NB4 (cell line): ENCODE measurements at places on chromosomes 4 and X.

DNA sequence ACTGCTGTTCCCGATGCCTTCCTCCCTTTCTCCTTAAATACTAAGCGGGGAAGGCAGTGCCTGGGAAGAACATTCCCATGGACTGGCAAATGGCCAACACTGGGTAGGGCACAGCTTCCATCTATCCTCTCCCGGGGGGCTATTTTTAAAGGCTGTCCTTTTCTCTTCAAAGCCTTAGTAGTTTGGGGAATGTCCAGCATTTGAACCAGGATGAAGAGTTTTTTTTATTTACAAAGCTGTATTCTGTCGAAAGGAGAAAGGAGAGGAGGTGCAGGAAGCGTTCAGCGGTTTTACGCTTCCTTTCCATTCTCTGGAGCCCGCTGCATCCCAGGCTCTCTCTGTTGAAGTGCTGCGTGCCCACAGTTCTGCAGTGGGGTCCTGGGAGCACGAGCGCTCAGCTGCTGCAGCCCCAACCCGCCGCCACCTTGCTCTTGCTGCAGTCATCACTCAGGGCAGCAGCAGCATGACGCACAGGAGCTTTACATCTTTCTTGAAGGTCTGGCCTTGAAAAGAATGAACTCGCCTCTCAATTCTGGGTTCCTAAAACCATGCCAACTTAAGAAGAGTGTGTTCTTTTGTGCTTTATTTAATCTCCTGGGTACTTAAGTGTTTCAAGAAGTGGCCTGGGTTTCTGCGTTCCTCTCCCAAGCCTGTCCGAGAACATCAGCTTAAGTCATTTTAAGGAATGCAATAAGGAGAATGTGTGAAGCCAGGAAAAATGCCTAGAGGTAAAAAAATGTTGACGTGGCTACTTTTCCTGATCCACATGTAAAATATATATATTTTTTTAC lies 427.2 kb downstream of the MAPK10 start:
- no peak for DNase-seq

DNA sequence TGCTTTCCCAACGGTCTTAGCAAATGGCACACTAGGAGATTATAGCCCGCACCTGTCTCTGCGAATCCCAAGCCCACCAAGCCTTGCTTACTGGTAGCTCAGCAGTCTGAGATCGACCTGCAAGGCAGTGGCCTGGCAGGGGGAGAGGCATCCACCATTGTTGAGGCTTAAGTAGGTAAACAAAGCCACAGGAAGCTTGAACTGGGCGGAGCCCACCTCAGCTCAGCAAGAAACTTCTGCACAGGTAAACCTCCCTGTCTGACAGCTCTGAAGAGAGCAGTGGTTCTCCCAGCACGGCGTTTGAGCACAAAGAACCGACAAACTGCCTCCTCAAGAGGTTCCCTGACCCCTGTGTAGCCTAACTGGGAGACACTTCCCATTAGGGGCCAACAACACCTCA lies 42.8 kb downstream of the BRWD3 start:
- DNase-seq: no peak

DNA sequence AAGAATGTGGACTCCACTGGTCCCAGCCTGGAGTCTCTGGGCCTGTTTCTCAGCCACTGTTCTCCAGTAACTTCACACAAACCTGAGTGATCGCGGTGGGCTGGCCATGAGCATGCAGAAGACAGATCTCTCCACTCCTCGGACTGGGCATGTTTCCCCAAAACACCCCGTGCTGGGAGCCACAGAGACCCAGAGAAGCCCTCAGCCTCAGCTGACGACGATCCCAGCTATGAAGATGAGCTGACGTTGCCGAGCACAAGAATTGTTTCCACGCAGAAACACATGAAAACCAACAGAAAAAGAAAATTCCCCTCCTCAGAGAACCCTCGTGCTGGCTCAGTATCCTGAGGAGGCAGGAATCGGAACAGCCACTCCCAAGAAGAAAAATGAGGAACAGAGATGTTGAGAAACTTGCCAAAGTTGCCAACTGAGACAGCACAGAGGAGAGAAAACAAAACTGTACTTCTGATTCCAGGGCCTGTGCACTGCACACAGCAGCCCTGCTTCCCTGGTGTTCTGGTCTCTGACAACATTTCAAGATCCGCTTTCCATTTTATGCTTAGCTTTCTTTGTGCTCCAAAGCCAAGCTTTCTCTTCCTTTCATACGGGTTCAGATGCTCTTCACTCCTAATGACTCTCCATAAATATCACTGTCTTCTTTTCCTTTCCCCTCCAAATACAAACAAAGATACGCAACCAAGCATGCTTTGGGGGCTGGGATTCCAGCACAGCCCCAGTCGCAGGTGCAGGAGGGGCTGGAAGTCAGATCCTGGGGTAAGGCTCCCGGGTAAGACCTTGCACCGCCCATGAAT lies 81.4 kb downstream of the IRF2 start:
- no peak for DNase-seq

- no peak for DNase-seq
These were observed 6.7 kb upstream of the TMEM154 start for GRCh38 chr4:152686452-152687013.

DNA sequence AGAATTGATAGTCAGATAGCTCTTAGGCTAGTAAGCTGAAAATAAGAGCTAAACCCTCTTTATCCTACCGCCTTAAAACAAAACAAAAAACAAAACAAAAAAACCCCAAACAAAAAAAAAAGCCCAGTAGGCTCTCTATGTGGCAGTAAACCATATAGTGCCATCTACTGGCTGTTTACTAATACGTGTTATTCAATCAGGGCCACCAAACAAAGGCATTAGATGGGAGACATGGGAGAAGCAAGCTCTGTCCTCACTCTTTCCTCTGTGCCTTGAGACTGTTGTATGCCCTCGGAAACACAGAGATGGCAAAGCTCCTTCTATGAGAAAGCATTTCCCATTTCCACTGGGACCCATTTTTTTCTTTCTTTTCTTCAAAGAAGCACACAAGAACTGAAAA lies 148.8 kb upstream of the MID1 start:
- peak; percentile 13 for DNase-seq

DNA sequence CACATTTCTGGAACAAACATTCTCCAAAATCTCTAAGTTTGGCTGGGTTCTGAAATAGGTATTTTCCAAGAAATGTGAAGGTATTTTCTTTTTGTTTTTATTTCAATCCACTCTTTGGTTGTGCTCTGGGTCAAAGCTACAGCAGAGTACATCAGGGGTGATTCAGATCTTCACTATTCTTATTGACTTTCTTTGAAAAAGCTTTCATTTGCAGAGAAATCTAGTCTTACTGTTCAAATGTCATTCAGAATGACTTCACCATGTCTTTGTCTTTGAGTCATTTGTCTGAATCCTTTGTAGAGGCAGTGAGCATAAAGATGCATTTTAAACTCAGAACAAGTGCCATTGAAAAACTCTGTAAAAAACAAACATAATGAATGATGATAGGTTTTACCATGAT lies 547.2 kb upstream of the ADGRL3 start:
- DNase-seq: no peak

DNA sequence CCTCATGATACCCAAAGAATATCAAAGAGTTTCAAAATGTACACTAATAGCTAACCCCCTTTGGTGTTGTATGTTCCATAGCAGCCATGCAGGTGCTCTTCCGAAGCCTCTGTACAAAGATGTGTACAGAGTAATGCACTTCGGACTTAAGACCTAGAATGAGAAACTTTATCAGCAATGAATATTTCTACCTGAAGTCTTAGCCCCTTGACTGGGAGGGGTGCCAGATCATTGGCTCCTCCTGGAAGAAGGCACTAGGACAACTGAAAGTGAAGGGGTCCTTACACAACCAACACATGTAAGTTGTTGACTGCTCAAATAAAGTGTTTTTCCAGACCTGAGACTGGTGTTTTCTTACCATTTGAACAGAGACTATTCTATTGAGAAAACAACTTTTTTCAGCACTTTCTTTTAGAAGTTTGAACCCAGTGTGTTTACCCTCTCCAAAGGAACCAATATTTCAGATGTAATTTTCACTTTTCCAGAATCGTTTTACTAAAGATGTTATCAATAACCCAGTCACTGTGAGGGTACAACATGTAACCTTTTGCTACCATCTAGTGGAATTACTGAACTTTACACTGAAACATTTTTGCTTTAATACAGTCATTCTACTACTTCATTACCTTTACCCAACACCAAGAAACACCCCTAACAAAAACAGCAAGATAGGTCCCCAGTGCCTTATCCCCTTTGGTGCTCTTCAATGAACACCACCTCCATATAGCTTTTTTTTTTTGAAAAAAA lies 33.3 kb upstream of the PRDX4 start:
- DNase-seq: peak; percentile 11

GRCh38 chrX:10050481-10050880 lies 83.3 kb downstream of the CLDN34 start:
- DNase-seq: no peak

DNA sequence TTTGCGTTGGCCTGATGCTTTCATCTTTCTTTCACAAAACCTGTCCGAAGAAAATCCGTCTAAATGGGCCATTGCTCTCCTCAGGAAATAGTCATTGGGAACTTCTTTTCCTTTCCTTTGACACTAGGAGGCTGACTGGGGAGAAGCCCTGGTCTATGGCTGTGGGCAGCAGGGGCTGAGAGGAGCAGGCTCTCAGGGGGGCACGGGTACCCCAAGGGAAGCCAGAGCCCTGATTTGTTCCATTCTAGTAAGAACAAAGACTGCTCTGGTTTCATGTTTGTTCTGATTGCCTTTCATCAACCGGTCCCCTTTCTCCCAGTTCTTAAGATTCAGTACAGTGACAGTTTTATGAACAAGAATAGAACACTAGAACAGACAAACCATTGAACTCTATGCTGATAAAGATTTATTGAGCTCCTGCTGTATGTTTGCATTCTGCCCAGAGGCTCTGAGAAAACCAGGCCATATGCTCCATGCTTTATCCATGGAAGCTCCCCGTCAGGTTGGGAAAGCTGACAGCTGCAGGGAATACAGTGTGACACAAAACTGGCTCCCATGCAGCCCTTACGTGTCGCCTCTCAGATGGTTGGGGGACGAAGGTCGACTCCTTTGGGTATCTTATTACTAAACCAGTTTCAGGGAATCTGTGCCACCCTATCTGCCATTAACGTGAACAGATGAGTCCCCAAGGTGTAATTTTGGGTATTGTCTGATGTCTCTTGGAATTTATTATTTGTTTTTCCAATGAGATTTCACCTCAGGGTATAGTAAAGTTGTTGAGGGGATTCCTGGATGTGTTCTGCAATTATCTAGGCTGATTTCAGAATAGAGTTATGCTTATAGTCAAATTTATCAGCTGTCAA lies 72.4 kb upstream of the MSANTD1 start:
- DNase-seq: no peak

DNA sequence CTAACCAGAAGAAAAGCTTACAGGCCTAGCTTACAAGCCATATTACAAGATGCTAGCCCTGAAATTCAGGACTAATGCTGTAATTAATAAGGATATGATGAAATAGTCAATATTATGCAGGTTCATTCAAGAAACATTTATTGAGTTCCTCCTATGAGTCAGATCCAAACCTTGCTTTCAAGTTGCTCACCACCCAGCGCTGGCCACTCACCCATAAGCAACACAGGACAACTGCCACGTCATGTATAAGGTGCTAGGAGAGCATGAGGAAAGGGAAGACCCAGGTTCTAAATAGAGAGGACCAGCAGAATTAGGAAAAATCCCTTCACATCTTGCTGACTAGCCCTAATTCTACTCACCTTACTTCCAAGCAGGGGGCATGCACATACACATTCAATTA lies 23.3 kb downstream of the MAML3 start:
- DNase-seq: peak; percentile 21

DNA sequence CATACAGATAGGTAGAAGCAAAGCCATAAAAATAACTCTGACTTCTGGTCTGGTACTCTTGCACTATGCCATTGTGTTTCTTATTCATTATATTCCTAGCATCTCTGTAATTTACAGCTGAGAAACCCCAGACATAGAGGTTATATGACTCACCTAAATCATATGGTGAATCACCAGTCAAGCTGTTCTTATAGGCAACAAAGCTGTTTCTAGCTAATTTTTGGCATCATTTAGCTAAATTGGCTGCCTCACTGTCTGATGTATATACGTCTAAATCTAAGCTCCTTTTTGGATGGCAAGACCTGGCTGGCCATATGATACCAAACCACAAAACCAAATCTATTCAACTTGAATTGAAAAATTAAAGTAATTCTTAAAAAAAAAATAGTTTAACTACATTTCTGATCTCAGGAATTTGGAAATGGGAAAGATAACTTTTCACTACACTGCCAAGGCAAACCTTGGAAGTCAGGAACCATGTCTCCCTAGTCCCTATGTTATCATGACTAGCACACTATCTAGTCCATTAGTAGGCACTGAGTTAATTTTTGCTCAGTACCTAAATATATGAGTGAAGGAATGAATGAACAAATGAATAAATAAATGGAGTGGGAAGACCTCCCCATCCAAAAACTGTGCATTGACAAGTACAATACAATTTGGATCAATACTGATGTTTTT lies 41.3 kb upstream of the STAG2 start:
- DNase-seq: no peak

- DNase-seq: peak; percentile 69
These were observed 426 bp downstream of the SLBP start for GRCh38 chr4:1711571-1712215.

DNA sequence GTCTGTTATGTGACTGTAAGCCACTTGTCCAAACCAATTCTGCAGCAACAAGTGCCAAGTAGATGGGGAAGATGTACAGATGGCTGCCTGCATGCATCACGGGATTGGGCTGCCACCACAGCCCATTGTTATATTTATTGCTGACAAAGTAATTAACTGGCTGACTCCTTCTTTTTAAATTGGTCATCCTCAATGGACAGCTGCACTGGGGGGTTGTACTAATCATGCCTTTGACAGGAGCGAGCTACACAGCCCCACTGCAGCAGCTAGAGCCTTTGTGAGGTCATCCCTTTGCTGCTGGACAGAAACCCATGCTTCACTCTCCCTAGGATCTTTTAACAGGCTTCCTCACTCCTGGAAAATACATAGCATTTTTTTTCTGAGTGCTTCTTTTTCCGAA lies 146.7 kb upstream of the CXXC4 start:
- DNase-seq: no peak

DNA sequence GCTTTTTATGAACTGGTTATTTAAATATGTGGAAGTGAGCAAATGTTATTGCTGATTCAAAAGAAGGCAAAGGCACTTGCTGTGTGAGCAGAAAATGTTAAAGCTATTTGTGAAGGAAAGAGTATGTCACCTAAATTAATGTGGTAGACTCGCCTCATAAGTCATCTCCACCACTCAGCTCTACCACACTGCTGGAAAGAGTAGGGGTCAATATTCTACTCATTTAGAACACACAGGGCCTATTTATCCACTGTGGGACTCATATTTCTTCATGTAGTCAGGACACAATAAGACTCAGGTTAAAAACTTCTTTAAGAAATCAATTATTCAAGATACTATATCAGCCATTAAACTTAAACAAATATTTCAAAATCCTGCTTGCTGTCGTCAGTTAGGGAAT lies 106.5 kb downstream of the SLC7A11 start:
- DNase-seq: no peak

- DNase-seq: no peak
These were observed 36.1 kb downstream of the STARD8 start for GRCh38 chrX:68683580-68683979.

DNA sequence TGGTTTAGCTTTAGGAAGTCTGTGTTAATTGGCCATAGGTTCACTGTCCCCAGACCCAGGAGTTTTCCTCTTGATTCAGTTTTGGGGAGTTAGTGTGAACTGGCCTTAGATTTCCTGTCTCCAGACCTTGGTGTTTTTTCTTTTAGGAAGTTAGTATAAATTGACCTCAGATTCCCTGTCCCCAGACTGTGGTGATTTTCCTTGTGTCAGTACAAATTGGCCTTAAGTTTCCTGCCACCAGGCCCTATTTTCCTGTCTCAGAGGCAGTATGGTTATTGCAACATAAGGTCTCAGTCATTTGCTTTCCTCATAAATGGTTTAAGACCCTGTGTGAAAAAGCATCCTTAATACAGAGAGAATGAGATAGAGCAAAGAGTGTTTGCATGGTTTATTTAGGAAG lies 595.8 kb downstream of the NLGN4X start:
- DNase-seq: no peak
